Tibial artery (tissue), 4 donors: ENCODE measurements at places on chromosomes 7 and 10.

DNA sequence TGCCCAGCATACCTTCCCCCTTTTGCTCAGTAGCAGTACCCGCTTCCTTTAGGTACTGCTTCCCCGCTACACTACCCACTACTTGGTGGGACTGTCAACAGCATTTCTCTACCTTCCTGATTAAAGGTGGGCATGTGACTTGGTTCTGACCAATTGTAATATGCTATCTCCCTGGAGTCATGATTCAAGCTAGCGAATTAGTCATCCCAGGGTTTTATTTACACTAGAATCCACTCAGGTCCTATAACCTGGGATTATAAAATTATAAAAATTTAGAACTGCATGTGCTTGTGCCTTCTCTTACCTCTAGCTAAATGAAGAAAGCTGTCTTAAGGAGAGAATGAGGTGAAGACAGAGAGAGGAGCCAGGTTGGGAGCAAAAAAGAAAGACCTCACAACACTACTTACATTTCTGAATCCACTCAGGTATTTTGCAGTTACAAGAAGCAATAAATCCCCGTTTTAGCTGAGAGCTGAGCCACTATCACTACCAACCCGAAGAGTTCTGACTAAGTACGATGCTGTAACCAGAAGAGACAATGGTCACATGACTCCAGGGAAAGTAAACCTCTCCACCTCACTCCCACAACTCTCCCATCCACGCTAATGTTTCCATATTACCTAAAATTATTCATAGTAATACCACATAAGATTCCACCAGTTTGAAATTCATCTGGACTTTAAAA, 9.7 kb downstream of the GBX1 start:
- no peak for DNase-seq

DNA sequence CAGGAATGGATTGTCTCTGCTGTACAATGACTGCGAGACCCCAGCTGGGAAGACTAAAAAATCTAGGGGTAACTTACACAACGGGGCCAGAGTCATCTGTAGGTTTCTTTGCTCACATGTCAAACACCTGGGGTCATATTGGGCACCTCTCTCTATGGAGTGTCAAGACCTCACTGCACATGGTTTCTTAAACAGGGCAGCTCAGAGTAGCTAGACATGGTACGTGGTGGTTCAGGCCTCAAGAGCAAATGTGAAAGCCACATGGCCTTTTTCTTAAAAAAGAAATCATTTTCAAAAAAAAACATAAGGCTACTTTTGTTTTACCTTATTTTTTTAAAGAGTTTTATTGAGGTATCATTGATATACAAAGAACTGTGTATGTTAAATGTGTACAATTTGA, 162.2 kb upstream of the ITGB1 start:
- DNase-seq: no peak

DNA sequence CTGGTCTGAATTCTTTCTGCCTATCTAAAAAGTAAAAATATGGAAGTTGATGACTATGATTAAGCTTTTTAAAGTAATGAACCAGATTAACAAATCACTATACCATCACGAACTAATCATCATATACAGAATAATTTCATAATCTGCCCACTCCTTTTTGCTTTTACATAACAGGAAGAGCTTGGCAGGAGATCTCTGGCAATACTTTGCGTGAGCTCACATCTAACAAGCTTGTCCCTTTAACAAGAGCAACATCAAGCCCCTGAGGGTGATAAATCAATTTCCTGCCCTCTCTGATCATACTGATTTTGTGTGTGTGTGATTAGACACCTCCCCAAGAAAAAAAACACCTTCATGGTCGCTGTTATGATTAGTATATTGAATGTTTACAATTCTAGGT, 143.5 kb upstream of the ASAH2 start:
- no peak for DNase-seq

DNA sequence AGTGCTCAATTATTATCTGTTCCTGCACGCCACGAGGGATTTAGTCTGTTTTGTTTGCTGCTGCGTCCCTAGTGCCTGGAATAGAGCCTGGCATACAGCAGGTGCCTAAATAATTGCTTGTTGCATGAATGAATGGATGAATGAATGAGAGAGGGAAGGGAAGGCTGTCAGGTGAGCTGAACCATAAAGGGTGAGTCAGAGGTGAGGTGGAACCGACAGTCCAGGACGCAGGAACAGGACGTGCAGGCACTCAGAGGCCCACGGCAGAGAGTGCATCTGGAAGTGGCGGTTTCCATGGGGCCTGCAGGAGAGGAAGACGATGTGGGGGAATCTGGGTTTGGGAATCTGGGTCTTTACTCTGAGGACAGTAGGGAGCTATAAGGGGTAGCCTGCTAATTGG, 17.7 kb upstream of the PPIF start:
- no peak for DNase-seq

- DNase-seq: no peak
Measured at GRCh38 chr7:130216025-130216424, 8.4 kb downstream of the SSMEM1 start.
